ENCODE measurements at places on chromosomes 7 and 10.

DNA sequence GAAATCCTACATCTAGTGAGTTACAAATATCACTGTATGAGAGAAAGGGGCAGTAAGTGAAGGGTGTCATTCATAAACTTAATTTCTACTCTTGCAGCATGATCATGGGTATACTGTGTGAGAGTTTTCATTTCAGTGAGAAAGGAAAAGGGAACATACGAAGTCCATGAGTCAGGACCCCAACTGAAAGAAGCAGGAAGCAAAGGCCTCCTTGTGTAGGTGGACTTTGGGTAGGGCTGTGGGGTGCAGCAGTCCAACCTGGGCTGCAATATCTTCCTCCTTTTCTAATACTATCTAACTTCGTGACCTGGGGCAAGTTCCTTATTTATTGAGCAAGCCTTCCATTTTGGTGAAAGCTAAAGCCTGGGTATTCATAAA is 248.2 kb upstream of the TCF7L2 start:
- no peak for DNase-seq

DNA sequence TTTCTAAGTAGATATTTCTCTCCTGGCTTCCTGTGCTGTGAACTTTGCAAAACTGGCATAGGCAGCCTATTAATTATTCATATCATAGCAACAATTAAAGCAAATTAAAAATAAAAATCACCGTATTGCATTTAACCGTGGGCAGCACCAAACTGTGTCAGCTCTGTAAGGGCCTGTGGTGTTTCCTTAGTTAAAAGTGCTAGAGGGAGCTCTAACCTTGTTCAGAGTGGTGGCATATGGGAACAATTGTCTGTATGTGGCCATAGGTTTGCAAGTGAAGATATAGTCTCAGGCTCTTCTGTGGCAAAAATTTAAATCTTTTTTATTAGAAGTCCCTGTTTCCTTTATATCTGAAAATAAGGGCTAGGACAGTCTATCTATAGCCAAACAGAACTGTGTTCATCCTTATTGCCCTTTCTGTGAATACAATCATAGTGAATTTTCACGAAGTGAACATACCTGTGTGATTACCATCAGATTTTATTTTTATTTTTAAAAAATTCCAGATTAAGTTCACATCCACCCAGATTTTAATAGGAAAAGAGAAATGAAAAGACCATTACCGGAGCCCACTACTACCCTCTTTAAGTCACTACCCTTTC is 92.6 kb downstream of the POLL start:
- peak; percentile 39 for DNase-seq

DNA sequence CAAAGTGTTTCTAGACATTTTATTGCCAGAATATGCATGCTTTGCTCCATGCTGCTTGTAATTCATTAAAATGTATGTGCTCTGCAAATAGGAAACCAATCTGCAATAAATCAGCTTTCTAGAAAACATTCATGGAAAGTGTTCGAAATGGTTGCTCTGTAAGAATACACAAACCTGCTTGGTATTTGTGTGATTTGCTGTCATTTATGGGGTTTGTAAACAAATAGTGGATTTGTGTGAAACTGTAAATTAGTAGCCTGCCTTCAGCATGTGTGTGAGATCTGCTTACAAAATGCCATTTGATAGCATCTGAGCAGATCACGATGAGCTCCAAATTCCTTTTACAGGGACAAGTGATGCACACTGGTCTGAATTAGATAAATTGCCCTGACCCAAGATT is 219.0 kb upstream of the CSTF2T start:
- DNase-seq: no peak

- peak; percentile 24 for DNase-seq
These were observed 1.2 kb downstream of the MICALL2 start for GRCh38 chr7:1457949-1458682.

- no peak for DNase-seq
These were observed 11.7 kb downstream of the LRRC20 start for GRCh38 chr10:70370766-70371165.

- DNase-seq: no peak
These were observed 6.5 kb upstream of the HERPUD2 start for GRCh38 chr7:35701287-35701900.

GRCh38 chr7:22662556-22663356 is 64.2 kb upstream of the IL6 start:
- no peak for DNase-seq

DNA sequence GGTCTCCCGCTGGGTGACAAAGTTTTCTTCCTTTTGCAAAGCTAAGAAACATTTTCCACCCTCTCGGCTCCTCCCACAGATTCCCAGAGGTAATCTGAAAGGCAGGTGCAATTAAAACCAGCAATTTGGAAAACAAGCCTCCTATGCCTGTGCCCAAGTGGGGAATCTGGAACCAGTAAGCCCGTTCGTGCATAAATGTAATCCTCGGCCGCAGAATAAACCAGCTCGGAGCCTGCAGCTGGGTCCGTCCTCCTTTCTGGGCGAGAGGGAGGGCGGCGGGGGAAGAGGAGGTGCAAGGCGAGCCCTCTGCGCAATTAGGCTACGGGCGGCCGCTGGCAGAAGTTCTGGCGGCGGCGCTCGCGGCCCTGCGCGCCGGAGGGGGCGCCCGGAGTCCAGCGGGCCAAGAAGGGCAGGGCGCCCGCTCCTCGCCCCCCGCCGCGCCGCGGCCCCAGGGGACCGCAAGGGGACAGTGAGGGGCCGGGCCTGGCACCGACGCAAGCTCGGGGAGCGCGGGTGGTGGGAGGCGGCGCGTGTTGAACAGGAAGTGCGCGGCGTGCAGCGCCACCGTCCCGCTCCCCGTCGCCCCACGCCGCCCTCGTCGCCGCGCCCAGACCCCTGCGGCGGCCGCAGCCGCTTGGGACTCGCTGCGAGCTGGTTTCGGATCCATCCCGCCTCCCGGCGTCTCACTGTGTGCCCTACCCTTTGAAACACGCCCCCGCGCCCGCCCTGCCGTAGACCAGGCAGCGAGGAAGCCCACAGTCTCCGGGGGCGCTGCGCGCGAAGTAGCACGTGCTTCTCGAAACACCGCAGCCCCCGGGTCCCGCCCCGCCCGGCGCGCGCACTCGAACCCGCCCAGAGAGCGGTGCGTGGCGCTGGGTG is at the start of gene PRKAG2:
Gene PRKAG2 (minus strand): TSS at position 217 of the 879 bp plus-strand sequence. CDS start 495 bp downstream, outside the sequence.
- peak; percentile 36 for DNase-seq

DNA sequence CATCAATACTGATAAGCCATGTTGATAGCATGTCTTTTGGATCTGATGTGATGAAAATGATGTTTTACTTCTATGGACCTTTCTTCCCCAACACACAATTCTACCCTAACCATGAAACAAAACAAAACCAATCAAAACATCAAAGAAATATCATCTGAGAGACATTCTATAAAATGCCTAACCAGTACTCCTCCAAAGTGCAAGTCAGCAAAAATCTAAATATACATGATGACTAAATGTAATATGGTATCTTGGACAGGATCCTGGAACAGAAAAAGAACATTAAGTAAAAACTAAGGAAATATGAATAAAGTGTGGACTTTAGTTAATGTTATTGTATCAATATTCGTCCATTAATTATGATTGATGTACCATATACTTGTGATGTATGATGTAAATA is 625.1 kb downstream of the MAGI2 start:
- DNase-seq: no peak

DNA sequence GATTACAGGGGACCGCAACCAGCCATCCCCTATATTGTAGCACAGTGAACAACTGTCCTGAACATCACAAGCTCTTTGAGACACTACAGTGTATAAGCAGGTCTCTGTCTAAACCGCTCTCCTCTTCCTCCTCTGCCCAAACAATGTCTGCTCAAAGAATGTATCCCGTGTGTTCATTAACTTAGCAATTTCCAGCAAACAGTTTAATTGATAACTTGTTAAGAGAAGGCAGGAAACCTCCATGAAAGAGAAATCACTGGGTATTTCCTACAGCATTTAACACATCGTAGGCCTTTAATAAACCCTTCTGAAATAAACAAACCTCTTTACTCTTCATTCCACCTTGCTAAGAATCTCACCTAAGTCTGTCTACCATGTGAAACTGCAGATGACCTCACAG is 1.5 kb downstream of the PMS2 start:
- DNase-seq: no peak

- DNase-seq: peak; percentile 22
These were observed 28.8 kb upstream of the SNX13 start for GRCh38 chr7:17968791-17969715.

DNA sequence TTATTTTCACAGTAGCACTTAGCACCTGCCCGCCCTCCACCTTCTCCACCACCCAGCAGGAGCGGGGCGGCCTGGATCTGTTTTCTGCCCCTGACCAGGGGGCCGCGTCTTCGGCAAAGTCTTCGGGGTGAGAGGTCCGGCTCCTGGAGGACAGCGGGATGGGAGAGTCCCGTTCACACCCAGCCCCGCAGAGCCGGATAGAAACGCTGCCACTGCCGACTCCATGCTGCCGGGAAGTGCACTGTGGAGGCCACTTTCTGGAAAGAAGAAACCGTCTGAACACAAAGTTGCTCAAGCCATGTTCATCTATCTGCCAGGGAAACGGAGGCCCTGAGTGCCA is 14.5 kb upstream of the ZNF273 start:
- peak; percentile 27 for DNase-seq

- DNase-seq: no peak
These were observed 11.1 kb downstream of the ERVW-1 start for GRCh38 chr7:92466682-92467081.

GRCh38 chr10:22992075-22992474 is 64.2 kb downstream of the ARMC3 start:
- no peak for DNase-seq

- DNase-seq: no peak
These were observed 48.1 kb downstream of the ADAM22 start for GRCh38 chr7:87982116-87982515.

DNA sequence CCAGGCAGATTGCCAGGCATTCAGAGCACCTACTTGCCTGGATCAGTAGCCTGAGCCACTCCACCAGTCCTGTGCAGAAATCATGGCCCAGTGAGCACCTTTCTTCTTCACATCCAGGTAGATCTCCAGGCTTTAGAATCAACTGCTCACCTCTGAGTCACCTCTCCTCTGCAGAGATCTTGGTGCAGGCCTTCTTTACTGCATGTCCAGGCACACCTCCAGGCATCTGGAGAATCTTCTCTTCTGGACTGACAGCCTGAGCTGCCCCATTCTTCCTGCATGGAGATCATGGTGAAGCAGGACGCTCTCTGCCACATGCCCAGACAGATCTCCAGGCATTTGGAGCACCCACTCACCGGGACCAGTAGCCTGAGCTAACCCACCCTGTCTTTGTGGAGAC is 894.5 kb upstream of the MBL2 start:
- no peak for DNase-seq

- no peak for DNase-seq
These were observed 30.1 kb downstream of the ZNF277 start for GRCh38 chr7:112236597-112236996.

- no peak for DNase-seq
These were observed 55.8 kb downstream of the HBP1 start for GRCh38 chr7:107224374-107225223.

GRCh38 chr7:120862987-120863590 is 5.1 kb upstream of the TSPAN12 start:
- DNase-seq: peak; percentile 16

GRCh38 chr10:132102071-132102716 is 36.4 kb downstream of the JAKMIP3 start:
- DNase-seq: no peak

All from choroid plexus epithelial cell (primary cell).